ENCODE measurements at places on chromosomes 6 and 20. TPM values are rescaled to one million over a fixed set of nuclear protein-coding genes. Genes with fewer than 3 reads are reported as not detected.

The CDSN gene
- not detected for total RNA-seq

The PMEPA1 gene
- 9.7 TPM for total RNA-seq

The SLC26A8 gene
- not detected for total RNA-seq

DNA sequence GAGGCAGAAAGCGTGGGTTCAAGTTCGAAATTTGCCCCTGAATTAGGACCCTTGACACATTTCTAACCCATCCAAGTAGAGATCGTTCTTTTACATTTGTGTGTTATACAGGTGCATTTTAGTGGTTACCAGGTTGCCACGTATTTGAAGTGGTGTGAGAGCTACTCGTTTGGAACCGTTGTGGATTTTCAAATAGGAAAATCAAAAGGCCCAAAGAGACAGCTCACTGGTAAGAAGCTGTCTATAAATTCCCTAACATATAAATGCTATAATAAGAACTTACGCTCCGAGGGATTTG lies 1.6 kb upstream of the REV3L start:
- no peak for DNase-seq
- peaks cover 32% of the 10 kb centered on the region for H3K4me1 ChIP-seq
- H3K4me3 ChIP-seq, result peak overlapping the region; percentile 82

GRCh38 chr6:84685983-84686584 lies 78.3 kb downstream of the TBX18 start:
- H3K36me3 ChIP-seq, result no peaks in the 10 kb centered on the region
- peak; percentile 38 for DNase-seq
- H3K4me3 ChIP-seq, result no peak overlapping the region
- H3K27ac ChIP-seq, result no peak overlapping the region
- H3K4me1 ChIP-seq, result no peaks in the 10 kb centered on the region
- H3K27me3 ChIP-seq, result no peaks in the 10 kb centered on the region

The CTCFL gene
- 0.90 TPM for total RNA-seq

The RAET1L gene
- not detected for total RNA-seq

DNA sequence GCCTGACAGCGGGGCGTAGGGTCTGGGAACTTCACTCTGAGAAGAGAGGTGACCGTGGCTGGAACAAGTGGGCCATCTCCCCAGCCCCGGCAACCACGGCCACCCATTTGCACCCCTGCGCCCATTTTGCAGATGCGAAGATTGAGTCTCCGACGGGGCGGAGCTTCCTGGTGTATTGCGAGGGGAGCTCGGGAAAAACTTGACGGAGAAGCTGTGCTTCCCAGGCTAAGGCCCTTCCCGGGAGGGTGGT lies 653 bp downstream of the ZNF335 start:
- peaks cover 30% of the 10 kb centered on the region for H3K36me3 ChIP-seq
- H3K27me3 ChIP-seq, result no peaks in the 10 kb centered on the region
- H3K4me1 ChIP-seq, result peaks cover 11% of the 10 kb centered on the region
- H3K27ac ChIP-seq, result peak overlapping the region; percentile 100
- DNase-seq, result no peak

GRCh38 chr6:131182991-131183425 lies 47.7 kb downstream of the AKAP7 start:
- no peaks in the 10 kb centered on the region for H3K27me3 ChIP-seq
- DNase-seq, result peak; percentile 78
- peaks cover 3% of the 10 kb centered on the region for H3K4me1 ChIP-seq
- H3K4me3 ChIP-seq, result no peak overlapping the region
- peaks cover 36% of the 10 kb centered on the region for H3K36me3 ChIP-seq

DNA sequence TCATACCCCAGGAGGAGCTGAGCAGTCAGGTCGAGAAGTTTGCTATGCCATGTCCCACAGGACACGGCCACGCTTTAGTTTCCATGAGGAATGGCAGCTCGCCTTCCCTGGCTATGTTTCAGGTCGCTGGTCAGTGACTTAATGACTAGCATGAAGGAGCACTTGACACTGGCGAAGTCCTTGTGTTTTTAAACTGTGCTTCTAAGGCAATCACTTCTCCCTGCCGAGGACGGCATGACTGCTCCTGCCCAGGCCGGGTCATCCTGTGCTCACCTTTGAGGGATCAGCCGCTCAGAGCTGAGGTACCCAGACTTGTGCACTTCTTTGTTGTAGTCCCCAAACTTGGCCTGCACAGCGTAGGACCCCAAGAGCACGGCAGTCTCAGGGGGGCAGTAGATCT lies 34.1 kb downstream of the EZR start:
- no peaks in the 10 kb centered on the region for H3K4me1 ChIP-seq
- no peak overlapping the region for H3K4me3 ChIP-seq
- peaks cover 87% of the 10 kb centered on the region for H3K36me3 ChIP-seq
- H3K27ac ChIP-seq, result no peak overlapping the region
- no peak for DNase-seq

- no peak for DNase-seq
- H3K4me1 ChIP-seq, result no peaks in the 10 kb centered on the region
- H3K4me3 ChIP-seq, result no peak overlapping the region
- H3K27me3 ChIP-seq, result no peaks in the 10 kb centered on the region
- no peak overlapping the region for H3K27ac ChIP-seq
Measured at GRCh38 chr20:63930971-63931553, 25.2 kb downstream of the UCKL1 start.

The HLA-DQB1 gene
- not detected for total RNA-seq
